T-helper 9 cell (primary cell): ENCODE measurements at places on chromosomes 4 and X.

DNA sequence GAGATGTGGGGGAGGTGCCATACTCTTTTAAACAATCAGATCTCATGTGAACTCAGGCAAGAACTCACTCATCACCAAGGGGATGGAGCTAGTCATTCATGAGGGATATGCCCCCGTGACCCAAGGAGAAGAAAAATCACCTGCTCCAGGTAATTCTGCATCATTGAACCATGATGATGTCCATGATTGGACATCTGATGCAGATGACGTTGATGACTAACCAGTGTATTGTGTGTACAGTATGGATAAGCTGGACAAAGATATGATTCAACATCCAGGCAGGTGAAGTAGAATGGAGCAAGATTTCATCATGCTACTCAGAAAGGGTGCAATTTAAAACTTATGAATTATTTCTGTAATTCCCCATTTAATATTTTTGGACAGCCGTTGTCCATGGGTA lies 286.4 kb upstream of the SMIM31 start:
- no peak for DNase-seq

GRCh38 chr4:80948995-80949394 lies 81.5 kb upstream of the BMP3 start:
- DNase-seq = no peak

GRCh38 chr4:139918591-139918990 lies 235.4 kb downstream of the MAML3 start:
- no peak for DNase-seq

- no peak for DNase-seq
Measured at GRCh38 chrX:66200855-66201795, 37.1 kb downstream of the HEPH start.

DNA sequence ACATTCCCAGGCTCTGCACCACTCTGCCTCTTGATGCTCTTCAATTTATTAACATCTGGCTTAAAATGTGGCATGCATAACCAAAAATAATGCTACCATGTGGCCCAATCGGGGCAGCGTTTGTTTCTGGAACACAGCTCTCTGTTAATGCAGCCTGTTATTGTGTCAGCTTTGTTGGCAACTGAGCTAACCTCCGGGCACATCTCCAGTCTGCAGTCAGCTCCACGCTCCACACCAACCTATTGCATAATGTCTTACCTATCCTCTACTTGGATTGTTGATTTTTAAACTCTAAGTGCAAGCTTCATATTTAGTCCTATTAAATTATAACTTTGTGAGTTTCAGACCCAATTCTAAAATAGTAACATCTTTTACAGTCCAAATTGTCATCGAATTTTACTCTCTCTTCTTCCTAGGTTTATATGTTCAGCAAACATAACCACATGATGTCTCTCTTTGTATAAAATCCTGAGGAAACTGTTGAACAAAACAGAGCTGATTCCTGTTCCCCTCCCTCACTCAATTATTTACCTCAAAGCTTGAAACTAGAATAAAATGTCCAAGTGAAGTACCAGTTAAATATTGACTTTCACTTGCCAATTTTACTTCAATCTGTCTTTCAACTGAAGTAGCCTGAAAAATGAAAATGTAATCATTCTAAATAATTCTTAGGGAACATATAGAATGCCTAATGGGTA lies 92.2 kb upstream of the RAPGEF2 start:
- no peak for DNase-seq

DNA sequence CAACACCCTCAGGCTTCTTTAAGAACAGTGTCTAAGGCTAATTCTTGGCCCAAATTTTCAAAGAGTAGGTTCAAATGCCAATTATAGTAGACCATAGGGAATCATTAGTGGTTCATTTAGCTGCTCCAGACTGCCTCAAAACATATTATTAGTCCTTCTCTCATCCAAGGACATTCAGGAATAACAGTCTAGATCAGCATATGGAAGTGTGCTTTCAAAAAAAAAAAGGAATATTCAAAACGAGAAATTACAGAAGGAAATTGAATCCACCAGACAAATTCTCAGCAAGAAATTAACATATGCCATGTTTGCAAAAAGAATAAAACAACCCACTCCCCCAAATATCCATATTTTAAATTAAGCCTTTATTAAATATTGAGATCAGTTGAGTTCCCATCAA lies 293.1 kb downstream of the SMARCA1 start:
- DNase-seq = no peak

GRCh38 chr4:8908206-8908893 lies 36.7 kb upstream of the HMX1 start:
- DNase-seq = no peak

GRCh38 chrX:154727418-154727817 lies 23.5 kb downstream of the GAB3 start:
- DNase-seq = no peak

- DNase-seq = no peak
Measured at GRCh38 chrX:74340051-74340450, 36.1 kb downstream of the ZCCHC13 start.

DNA sequence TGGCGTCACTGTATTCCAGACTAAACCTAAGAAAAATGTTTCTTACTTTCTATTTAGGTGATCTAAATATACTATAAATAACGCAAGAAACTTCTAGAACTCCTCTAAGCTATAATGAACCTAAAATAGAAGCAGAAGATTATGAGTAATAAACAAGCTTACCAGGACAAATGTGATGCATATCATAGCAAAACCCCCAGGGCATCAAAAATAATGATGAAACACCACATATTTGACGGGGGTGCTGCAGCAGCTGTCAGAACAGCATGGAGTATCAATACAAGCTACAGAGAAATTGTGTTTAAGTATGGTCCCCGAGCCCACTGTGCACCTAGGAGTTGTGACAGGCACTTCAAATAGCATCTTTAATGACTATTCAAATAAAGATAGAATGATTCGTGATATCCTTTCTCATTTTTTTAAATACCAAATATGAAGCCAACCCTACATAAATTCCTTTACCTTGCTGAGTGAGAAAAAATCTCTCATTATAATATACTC lies 337.3 kb downstream of the CENPC start:
- no peak for DNase-seq

DNA sequence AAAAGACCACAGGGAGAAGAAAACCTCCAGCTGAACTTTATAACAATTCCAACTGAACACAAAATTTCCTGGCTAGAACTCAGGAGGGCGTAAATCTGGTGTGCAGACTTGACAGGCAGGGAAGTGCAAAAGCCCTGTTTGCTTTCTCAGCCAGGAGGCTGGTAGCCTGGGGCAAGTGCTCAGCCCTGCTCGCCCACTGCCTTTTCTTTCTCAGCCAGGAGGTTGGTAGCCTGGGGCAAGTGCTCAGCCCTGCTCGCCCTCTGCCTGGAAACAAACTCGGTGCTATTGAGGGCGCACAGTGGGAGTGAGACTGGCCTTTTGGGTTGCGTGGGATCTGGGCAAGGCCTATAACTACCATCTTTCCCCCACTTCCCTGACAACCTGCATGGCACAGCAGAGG lies 275.4 kb upstream of the MAOA start:
- DNase-seq = no peak

GRCh38 chr4:145177906-145178538 lies 2.4 kb downstream of the OTUD4 start:
- no peak for DNase-seq

DNA sequence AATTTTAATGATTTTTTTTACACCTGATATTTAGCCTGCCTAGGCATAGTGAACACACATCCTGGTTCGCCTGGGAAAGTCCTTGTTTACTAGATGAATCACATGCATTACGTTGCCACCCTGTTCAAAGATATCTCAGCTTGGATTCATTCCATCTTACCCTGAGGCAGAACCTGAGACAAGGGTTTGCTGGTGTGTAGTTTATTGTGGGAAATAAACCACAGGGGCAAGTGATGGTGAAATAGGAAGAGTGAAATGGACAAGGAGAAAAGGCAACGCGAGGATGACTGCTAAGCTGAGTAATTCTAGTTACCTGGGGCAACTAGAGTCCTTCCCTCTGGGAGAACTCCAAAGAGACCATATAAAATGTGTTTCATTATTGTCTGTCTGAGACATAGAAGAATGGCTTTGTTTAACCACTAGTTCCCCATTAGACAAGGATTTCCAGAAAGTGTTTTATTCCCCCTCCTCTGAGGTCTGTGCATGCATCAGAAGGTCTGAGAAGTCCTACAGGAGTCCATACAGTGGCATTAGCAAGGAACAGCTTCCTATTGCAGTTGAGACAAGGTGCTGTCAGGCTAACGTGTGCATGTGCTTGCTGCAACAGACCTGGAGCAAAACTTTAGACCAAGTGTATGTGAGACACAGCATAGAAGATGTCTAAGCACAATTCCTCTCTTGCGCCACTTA lies 797.3 kb upstream of the FRG1 start:
- no peak for DNase-seq

DNA sequence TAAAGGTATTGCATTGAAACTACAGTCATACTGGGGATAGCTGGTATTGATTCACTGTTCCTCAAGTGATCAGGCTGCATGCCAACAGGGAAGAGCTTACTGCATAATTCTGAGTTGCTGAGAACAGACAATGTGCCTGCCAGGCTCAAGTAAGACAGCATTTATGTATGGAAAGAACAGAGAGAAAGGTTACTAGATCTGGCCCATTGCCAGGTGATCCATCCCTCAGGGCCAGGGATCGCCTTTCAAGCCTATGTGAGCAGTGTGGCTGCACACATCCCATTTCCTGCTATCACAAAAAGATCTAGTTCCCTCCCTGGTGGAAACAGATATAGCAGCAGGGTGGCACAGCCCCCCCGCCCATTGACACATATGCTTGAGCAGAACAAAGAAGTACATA lies 254.0 kb downstream of the TMA16 start:
- DNase-seq = no peak

DNA sequence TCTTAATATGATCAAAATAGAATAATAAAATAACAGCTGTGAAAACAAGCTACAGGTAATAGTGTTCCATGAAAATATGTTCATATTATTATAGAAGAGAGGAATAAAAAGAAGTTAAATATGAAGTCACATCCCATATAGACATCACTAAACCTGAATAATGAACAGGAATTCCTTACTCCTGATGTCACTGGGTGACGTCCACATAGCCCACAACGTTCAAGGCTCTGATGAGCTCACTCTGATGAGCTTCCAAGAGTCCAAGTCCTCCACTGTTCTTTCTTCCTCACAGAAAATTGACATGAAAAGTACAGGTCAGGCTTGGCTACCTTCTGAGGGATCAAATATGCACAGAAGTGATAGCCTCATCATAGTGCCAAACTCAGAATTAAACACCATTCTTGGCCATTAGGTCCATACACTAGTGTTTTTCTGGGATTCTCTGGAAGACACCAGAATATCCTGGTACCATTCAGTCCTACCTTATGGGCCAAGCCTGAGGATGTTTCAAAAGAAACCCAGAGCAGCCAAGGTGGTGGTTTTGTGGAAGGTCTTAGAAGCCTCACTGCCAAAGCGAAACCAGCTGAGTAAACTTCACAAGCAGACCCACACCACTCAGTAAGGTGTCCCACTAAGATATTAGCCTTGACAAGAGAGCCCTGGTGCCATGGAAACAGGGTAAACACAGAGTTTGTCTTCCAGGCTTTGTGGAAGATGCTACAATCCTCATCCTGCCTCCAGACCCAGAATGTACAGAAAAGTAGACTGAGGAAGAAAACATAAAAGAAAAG lies 138.4 kb upstream of the HHIP start:
- no peak for DNase-seq

DNA sequence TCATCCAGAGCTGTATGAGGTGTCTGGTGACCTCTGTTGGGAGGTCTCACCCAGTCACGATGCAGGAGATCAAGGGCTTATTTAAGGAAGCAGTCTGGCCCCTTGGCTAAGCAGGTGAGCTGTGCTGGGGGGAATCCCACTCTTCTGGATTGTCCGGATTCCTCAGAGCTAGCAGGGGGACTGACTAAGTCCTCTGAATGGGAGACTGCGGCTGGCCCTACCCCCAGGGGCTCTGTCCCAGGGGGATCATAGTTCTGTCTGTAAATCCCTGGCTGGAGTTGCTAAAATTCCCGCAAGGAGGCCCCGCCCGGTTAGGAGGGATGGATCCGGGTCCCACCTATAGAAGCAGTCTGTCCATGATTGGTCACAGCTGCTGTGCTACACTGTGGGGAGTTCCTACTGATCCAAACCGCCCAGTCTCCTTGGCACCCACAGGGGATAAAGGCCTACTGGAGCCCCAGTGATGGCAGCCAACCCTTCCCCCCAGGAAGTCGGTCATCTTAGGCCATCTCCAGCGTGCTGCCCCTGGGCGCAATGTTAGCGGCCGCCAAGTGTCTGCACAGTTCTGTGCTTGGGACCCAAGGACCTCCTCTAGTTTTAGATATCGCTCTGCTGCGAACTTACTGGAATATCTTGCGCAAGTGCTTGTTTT lies 118.2 kb upstream of the KLF8 start:
- no peak for DNase-seq

- no peak for DNase-seq
Measured at GRCh38 chr4:8831221-8832112, 40.2 kb downstream of the HMX1 start.

DNA sequence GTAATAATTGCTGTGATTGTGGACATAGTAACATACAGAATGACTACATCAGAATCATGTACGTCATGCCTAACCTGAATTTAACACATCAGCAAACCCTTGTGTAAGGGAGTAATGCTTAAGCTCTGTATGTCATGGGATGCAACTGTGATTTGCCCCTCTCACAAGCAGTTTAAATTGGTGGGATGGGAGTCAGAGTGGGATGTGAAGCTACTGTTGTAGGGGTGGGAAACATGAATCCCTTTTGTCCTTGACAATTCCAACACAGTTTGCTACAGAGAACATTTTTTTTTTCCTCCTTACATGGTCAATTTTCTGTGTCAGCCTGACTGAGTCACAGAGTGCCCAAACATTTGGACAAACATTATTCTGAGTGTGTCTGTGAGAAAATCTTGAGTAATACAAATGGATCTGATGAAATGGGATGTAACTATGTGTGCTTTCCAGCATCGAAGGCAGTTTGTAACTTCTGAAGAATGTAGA lies 392.8 kb downstream of the GPM6A start:
- no peak for DNase-seq

- DNase-seq = no peak
Measured at GRCh38 chrX:39226251-39226650, 425.0 kb downstream of the MID1IP1 start.

- DNase-seq = no peak
Measured at GRCh38 chr4:14348506-14348905, 653.8 kb upstream of the CPEB2 start.

GRCh38 chr4:152613841-152614721 lies 65.7 kb downstream of the TMEM154 start:
- DNase-seq = no peak

DNA sequence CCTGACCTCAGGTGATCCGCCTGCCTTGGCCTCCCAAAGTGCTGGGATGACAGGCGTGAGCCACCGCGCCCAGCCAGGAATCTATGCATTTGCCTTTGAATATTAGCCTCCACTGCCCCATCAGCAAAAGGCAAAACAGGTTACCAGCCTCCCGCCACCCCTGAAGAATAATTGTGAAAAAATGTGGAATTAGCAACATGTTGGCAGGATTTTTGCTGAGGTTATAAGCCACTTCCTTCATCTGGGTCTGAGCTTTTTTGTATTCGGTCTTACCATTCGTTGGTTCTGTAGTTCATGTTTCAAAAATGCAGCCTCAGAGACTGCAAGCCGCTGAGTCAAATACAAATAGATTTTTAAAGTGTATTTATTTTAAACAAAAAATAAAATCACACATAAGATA lies 44.2 kb upstream of the SHOX start:
- no peak for DNase-seq
